Activated CD4-positive, alpha-beta T cell treated with anti-CD3 and anti-CD28 coated beads, Interleukin-2, amount 50 U/mL, for 24 hours (primary cell): ENCODE measurements at places on chromosomes 5 and 9.

DNA sequence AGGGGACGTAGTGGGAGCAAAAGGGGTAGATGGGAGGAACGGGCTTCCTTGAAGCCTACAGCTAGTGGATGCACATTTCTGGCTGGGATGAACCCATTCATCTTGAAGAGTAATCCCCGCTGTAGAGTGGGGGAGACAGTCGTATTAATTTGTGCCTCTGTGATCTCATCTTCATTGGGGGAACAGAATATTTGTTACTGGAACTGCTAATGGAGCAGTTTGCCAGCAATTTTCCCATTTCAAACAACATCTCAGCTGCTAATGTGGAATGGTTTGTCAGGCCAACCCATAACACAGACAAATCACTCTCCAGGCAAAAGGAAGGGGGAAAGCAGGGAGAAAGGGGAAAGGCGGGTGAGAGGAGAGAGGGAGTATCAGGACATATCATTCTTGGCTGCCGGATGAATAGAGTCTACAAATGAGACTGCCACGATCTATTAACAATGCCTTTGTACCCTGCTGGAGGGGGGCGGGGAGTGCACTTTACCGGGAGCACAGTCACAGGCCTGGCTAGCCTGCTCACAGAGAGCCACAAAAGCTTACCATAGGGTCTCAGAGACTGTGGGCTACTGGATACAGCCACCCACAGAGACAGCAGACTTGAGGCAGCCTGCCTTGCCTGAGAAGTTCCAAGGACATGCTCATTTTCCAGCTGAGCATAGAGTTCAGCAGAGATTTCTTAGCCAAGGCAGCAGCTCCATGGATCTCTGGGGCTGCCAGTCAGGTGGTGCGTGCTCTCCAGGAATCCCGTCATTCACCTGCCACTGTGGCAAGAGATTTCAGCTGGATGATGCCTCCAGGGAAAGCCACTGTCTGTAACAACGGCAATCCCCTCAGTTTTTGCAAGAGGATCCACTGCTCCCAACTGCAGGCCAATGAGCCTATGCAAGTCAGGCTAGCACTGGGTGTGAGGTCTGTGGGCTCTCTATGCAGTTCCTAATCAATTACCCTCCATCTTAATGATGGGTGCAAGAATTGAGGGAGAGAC, 217.7 kb upstream of the PANK3 start:
- DNase-seq = no peak

DNA sequence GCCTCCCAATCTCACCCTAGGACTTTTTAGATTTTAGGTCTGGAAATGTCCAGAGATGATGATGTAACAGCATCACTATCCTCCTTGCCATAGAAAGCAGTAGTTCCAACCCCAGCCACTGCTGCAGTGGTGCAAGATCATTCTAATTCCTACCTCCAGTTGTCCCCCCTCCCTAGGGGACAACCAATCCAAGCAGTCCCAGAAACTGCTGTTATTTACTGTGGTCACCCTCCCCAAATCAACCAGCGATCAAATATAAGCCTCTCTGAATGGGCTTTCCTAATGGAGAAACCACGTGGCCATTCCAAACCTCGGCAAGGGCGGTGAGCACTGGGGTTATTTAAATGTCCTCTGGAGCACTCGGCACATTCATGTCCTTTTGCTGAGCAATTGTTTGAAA, 159.8 kb downstream of the SLF1 start:
- DNase-seq = no peak

DNA sequence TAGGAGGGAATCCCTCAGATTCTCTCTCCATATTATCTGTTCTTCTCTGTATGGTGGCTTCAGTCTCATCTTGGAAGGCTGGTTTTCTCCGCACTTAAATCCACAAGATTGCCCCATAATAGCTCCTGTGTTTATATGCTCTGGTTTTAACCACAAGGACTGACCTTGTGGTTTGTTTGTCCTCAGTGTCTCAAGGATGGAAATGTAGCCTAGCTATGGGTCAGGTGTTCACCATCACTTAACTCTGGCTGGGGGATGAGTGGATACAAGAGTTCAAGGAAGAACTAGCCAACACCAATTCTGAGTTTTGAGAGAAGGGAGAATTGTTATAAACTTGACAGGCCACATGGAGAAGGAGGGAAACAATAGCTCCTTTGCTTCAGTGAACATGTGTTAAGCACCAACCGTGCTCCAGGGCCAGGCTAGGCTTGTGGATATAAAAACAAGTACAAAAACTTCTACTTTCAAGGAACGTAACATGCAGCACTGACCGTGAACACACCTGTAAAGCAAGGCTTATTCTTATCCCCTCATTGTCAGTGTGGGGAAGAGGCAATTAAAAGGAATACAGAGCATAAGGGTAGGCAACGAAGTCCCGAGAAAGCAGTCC, 75.6 kb upstream of the VLDLR start:
- DNase-seq = no peak

- DNase-seq = no peak
Measured at GRCh38 chr9:109474170-109474569, 23.9 kb downstream of the PTPN3 start.

- DNase-seq = no peak
Measured at GRCh38 chr5:114305402-114306207, 56.3 kb upstream of the KCNN2 start.

- DNase-seq = no peak
Measured at GRCh38 chr5:82352146-82352791, 74.1 kb upstream of the RPS23 start.

DNA sequence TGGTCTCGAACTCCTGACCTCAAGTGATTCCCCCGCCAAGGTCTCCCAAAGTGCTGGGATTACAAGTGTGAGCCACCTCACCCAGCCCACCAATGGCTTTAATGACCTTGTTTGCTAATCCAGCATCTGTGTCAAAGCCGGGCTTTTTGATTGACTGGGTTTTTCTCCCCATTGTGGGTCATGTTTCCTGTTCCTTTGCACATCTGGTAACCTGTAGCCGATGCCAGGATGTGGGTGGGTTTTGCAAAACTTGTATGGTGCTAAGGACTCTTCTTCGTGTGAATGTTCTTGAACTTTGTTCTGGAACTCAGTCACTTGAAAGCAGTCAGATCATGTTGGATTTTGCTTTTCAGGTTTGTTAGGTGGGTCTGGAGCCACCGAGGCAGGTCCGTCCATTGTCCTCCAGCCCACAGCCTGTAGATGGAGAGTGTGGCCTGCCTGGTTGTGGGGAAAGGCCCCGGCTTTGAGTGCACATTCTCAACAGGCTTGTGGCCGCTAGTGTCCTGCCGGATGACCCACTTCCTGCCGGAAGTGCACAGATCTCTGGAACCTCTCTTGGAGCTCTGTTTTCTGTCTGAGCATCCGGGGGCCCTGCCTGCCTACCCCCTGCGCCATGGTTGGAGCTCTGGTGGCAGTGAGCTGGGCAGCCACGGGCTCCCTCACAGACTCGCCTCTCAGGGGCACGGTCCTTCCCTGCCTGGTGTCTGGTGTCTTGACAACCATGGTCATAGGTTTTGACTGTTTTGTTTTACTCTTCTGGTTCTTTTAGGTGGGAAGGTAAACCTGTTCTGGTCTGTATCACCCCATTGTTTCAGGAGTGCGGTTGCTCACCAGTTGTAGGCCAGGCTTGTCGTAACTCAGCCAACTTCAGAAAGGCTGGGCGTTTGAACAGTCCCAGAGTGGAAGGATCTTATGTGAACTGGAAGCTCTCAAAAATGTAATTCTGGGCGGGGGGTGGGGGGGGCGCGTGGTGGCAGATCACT, 69.6 kb upstream of the CACNA1B start:
- no peak for DNase-seq

DNA sequence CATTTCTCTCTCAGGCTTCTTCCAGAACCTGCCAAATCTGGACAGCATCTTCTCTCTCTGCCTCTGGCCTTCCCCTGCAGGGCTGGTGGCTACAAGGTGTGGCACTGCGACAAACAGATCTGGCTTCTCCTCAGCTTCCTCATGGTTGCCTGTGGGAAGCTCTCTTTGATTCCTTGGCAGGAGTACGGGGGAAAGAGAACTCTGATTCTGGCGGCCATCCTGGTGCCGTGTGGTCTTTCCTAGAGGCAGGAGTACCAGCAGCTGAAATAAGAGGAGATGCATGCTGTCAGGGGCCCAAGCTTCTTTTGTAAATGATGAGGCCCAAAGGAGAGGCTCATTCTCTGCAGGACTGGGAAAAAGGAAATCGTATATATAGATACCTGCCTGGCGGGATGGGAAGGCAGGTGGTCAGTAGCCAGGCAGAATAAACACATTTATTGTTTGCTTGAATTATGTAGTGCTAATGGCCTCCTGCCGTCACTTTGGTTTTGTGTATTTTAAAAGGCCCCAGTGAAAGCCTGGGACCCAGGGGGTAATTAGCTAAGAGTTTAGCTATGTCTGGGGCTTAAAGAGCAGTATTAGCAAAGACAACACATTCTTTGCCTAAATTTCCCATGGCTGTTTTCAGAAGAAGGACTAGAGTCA, at the start of gene CER1:
TSS of gene CER1 (minus strand) at position 343 of the 645 bp plus-strand sequence. CDS start at position 282, 61 bp downstream.
- no peak for DNase-seq

DNA sequence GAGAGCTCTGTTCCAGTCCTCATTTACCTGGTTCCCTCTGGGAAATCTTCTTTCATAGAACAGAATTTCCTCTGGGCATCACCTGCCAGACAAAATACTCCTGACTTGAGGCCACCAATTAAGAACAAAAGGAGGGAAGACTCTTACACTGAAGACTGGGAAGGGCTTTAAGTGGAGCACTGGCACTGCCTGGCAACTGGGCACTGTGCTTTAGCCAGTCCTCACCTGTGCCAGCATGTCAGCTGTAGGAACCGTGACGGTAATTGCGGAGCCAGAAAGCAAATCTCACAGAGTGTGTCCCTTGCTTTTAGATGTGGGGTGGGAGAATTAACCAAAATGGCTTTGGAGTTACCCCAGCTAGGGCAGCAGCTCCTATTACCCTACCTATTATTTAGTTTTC, 40.6 kb downstream of the FAM219A start:
- no peak for DNase-seq

- no peak for DNase-seq
Measured at GRCh38 chr9:129513282-129513681, 107.6 kb downstream of the C9orf50 start.

DNA sequence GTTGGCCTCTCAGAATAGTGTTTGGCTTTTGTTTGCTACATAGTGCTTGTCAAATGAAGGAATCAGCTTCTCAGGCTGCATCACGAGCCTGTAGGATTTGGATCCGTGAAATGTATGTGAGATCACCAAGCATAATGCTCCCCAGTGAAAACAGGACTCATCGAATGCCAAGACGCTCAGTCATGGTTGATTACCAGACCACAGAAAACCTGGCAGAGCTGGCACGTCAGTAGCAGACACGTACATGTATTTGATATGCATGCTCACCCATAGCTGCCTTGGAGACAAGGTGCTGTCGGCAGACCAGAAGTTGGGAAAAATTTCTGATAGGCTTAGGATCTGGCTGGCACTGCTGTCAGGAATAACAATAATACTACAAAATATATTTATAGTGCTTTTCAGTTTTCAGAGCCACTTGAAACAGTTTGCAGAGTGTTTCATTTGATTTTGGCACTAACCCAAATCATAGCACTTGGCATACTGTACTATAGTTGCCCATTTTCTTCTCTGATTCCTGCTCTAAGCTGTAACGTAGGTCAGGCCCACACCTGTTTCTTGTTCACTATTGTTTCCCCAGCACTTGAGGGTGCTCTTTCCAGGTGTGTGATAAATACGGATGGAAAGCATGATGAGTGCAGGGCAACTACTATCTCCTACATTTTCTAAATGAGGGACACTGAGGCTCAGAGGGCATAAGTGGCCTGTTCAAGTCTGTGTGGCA, 226.1 kb downstream of the NR3C1 start:
- no peak for DNase-seq

DNA sequence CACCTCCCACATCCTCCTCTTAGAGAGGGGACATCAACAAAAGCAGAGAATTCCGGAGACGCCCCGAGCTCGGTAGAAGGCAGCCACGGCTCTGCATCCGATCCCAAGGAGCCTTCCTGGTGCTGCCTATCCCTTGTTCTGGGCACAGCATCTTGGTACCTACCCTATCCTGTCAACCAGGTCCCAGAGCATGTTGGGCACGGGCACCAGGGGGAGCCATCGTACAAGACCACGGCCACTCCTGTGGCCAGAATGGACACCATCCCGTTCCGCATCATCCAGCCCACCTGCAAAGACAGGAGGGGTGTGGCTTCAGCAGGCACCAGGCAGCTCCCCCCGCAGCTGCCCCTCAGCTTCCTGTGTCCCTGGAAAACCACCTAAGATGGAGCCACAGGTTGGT, 62.7 kb upstream of the ZNF354A start:
- no peak for DNase-seq

DNA sequence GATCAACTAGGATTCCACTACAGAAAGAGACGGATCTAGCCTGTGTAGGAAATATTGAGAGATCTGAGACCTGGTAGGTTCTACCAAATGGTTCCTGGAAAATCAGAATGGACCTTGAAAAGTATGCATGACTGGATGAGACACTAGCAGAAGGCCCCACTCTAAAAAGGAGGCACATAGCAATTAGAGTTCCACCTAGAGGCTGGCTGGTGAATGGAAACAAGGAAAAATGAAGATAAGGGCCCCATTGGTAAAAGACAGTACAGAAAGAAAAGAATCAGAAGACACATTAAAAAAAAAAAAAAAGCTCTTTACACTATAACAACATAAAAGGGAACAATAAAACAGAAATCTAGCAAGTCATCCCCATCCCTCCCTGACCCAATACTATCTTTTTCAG, 518.5 kb downstream of the NR2F1-AS1 start:
- no peak for DNase-seq

DNA sequence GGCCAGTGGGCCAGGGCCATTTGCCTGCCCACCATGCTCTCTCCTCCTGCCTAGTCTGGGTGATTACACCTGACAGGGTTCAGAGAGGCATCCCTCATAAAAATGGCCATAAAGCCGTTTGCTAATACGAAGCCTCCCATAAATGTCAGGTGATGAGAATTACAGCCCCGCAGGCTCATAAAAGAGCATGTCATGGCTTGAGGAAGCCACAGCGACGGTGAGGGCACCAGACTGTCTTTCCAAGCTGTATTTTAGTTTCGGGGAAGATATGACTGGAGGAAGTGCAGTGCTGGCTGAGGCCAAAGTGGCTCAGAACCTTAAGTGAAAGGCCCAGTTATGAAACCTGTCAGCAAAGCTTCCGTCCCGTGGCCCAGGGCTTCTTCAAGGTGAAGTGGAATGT, 18.5 kb upstream of the TCERG1 start:
- no peak for DNase-seq

- no peak for DNase-seq
Measured at GRCh38 chr9:80382211-80382891, 810.6 kb downstream of the TLE4 start.

DNA sequence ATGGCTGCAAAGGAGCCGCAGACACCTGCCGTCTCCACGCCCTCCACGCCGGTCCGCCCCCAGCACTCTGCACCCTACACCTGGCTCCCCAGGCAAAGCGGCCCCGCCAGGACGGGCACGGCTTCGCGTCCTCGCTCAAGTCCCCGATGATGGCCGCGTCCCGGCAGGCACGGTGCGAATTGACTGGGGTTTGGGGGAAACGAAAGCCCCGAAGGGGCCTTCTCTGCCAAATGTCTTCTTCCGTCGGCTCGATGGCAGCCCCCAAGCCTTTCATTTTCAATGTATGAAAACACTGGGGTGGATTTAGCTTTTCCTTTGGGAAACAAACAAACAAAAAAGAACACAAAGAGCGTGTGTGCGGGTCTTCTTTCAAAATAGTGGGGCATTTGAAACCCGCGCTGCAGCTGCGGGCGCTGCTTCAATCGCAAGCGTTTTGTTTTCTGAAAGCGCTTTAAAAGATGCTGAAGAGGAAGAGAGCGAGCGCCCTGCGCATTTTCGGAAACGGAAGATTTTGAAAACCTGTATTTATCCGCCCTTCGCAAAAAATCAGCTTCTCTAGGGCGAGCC, 160.0 kb downstream of the RMI1 start:
- no peak for DNase-seq
